ENCODE measurements at places on chromosomes 7 and 10.

DNA sequence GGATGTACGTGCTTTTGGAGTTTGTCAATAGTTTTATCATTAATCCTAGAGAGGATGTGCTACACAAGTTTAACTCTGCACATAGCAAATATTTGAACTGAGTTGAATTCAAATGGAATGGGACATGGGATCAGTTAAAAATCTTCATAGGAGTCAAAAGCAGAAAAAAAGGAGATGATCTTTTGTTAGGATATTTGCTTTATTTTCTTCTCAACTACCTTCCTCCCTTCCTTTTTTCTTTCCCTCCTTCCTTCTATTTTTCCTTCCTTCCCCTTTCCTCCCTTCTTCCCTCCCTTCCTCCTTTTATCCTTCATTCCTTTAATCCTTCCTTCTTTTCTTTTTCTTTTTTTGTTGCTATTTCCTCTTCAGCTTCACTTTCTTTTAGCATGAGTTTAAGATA is 6.6 kb downstream of the PTPRZ1 start:
- DNase-seq, result no peak

- DNase-seq, result no peak
Measured at GRCh38 chr10:111087331-111087756, 10.5 kb downstream of the ADRA2A start.

DNA sequence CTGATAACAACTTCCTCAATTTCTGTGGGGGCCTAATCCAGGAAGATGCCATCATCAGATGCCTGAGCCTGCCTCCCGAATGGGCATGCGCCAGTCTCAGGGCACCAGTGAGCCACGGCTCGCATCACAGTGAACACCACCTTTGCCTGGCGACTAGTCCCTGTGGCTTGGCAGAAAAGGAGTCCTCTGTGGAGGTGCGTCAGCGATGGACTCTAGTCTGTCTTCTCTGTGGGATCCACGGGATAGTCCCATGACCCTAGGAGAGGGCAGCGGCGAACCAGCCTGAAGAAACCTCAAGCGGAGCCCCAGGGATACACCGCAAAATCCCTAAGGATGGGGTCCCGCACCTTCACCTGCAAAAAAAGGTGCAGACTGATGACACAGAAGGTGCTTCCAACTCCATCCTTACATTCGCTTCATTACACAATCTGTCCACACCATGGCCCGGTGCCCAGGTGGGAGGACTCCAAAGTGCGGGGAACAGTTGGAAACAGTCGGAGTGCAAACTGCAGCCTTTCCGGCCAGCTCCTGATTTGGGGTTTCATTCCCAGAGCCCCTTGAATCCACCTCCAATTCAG is 35.1 kb upstream of the ZNF273 start:
- no peak for DNase-seq

- DNase-seq, result no peak
Measured at GRCh38 chr7:6226194-6226799, 46.1 kb downstream of the CYTH3 start.

DNA sequence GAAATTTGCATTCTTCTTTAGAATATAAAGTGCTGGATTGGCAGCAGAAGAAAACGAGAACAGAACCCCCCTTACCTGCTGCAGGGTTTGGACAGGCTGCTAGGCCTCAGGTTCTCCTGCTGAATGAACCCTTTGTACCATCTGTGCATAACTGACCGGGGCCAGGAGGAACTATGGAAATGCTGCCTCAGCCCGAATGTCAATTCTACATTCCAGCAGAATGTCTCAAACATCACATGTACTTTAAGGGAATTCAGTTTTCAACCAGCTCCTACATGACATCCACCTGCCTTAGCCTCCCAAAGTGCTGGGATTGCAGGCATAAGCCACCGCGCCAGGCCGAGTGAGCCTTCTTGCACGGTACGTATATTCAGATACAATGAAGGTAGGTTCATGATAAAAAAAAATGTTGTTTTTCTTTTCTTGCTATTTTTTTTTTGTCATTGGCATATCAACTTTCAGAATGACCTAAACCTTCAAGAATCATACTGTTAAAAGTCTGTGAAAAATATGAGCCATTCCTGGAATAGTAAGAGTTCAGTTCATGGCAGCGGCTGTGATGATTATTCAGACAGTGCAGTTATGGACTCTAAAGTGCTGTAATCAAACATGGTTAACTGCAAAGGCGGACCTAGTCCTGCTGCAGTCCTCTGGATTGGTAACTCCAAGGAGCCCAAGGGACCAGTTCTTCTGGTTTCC is 84.4 kb upstream of the TNS3 start:
- no peak for DNase-seq

GRCh38 chr10:96208271-96208670 is 63.1 kb downstream of the BLNK start:
- no peak for DNase-seq

DNA sequence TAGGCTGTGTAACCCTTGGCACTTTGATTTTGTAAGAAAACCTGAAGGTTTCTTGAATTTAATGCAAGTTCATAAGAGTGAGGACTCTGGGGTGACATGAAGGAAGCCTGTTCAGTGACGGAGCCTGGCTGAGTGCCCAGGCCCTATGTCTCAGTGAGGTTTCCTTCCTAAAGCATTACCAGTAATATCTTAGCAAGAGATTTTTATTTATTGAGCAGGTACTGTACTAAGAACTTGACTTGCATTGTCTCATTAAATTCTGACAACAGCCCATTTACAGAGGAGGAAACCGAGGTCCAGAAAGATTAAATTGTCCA is 197.2 kb downstream of the HECW1 start:
- DNase-seq, result no peak
